ENCODE measurements at places on chromosomes 7 and 10.
A peak's percentile ranks its signal among the peaks of the same experiment; 100 is the strongest.

DNA sequence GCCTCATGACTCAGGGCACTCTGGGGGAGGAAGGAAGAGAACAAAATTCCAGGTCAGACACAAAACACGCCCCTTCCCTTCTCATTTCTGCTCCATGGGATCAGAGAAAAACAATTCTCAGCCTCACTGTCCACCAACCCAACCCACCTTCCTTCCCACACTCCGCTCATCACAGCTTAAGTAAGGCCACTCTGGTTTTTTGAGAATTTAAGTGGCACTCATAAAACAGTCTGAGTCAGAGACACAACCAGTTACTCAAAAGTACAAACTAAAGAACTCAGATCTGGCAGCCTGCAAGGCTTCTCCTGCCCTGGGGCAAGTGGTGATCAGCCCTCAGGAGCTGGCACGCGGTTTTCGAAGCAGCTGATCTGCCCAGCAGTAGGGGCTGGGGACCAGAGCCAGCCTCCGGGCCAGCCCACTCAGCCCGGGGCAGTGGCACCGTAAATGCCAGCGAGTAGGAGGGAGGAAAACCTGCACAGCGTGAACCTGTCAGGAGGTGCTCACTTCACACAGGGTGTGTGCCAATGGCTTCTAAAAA, 39.1 kb upstream of the ABLIM1 start:
- no peak for DNase-seq

GRCh38 chr10:9189448-9189847, 1135.0 kb downstream of the GATA3 start:
- DNase-seq: no peak

- no peak for DNase-seq
Observed at GRCh38 chr10:15813415-15813814, 46.9 kb downstream of the MINDY3 start.

- DNase-seq: no peak
Observed at GRCh38 chr7:13518738-13519137, 470.7 kb downstream of the ETV1 start.

GRCh38 chr7:79719216-79719615, 265.7 kb upstream of the MAGI2 start:
- DNase-seq: no peak

DNA sequence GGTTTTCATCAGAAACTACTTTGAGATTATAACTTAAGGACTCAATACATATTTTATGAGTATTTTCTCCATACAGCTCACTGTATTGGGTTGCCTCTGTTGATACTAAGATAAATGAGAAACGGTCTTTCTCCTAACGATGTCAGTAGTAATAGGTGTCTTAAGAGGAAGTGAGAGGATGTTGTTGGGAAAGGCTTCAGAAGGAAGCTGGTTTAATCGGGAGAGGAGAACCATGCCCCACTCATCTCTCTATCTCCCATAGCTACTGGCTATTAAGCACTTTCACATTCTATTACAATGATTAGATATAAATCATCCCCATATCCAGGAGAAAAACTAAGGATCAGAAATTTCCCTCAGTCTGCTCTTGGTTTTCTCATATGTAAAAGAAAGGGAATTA, 2.0 kb downstream of the CLEC5A start:
- peak; percentile 68 for DNase-seq

DNA sequence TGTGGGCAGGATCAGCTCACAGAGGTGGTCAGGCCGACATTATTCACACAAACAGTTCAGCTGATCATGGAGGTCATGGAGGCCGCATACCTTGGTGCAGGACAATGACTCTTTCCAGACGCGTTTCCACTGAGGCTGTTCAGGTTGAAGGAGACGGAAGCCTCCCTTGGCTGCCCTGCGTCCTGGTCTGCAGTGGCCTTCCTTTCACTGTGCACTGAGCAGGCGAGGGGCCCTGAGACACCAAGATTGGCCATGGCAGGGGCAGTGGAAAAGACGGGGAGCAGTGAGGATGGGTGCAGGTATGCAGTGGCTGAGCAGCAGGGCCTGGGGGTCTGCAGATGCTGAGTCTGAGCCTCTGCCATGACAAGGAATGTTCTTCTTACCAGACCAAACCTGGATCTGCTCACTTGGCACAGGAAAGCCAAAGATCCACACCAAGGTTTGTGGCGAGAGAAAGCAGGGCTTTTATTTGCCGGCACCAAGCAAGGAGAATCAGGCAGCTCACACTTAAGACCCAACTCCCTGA, 263.3 kb downstream of the GLRX3 start:
- no peak for DNase-seq

DNA sequence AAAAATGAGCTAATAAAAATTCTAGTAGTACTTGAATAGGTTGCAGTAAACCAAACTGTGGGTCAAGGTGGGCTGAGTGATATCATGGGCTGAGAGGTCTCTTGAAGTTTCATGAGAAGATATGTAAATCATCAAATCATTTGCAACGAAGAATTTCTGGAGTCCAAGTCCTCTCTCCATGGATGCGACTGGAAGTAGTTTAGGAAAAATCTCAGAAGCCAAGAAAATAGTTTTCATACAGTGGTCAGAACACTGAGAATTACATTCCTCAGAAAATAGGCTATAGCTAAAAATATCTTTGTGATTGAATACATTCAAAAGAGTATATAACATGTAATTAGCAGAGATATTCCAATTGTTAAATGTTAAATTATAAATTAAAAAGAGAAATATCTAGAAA, 3.6 kb upstream of the IFIT1 start:
- no peak for DNase-seq

DNA sequence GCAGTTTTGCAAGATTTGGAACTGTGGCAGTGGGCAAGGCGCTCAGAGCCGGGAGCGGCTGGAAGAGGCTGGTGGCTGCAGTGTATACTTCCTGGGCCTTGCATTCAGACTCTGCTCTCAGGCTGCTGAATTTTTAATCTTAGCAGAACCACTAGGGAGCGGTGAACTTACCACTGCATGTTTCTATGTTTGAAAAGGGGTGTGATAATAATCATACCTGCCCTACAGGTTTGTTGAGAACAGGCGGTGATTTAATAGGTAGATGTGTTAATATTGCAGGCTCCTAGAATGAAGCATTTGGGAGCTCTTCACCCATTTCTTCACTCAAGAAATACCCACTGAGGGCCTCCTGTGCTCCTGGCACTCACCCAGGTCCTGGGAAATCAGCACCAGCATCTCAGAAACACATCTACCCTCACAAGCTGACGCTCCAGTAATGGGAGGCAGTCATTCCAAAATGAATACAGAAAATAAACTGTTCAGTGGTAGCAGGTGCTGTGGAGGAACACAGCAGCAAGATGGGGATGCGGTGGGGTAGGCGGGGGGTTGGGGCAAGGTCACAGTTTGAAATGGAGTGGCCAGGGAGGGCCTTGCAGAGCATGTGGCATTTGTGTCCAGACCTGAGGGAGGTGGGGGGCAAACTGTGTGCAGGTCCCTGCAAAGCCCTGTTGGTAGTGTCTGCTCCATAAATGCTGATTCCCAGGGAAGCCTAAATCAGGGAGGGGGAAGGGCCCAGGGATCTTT, 41.0 kb downstream of the VWA2 start:
- DNase-seq: no peak

GRCh38 chr7:90896458-90896857, 300.3 kb downstream of the CDK14 start:
- DNase-seq: no peak

- DNase-seq: peak; percentile 54
Observed at GRCh38 chr7:88218836-88219605, 817 bp downstream of the SRI start.

DNA sequence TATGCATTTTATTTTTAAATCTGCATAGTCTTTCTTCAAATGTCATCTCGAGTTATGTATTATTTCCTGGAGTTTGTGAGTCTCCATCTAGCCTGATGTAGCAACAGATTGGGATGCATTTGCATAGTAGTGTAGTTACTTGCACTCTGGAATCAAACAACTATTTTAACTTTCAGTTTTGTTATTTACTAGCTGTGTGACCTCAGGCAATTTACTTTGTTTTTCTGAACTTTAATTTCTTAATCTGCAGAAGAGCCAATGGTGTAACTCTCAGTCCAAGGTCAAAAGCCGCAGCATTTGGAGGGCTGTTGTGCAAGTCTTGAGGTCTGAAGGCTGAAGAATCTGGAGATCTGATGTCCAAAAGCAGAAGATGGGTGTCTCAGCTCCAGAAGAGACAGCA, 175.8 kb upstream of the SORCS1 start:
- DNase-seq: no peak

DNA sequence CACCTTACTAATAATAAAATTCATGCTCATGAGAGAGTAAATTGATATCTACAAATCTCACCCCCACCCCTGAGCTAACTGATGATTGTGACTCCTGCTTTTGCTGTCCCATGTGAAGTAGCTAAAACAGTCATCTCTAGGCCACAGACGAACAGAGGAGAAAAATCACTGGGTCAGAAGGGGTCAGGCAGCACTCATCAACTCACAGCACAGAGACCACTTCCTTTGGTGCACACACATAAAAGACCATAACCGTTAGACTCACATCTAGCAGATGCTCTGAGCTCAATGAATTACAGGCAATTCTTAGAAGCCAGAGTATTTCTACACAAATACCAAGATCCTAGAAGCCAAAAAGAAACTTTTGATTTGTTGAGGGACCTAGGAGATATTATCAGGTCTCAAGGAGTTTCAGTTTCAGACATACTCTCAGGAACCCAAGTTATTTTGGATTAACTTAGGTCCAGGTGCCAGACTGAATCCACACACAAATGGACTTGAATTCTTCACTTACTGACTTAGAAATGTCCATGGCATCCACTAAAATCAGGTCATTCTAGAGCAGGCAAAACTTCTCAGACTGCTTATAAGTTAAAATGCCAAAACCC, 65.0 kb upstream of the TES start:
- DNase-seq: no peak

DNA sequence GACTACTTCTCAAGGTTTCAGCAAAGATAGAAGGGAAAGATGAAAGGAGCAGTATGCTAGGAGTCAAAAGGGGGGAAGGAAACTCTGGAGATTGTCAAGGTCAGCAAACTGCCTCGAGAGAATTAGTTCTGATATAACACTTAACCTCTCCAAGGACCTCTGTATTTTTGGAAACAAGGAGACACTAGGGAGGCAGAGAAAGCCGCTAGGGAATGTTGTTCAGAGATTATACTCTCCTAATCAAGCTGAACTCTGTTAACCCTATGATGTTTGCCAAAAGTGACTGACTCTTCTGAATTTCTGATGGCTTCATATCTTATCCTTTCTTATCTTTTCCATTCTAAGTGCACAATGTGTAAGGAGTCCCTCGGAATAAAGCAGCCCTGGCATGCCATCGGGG, 27.1 kb downstream of the CREM start:
- no peak for DNase-seq

DNA sequence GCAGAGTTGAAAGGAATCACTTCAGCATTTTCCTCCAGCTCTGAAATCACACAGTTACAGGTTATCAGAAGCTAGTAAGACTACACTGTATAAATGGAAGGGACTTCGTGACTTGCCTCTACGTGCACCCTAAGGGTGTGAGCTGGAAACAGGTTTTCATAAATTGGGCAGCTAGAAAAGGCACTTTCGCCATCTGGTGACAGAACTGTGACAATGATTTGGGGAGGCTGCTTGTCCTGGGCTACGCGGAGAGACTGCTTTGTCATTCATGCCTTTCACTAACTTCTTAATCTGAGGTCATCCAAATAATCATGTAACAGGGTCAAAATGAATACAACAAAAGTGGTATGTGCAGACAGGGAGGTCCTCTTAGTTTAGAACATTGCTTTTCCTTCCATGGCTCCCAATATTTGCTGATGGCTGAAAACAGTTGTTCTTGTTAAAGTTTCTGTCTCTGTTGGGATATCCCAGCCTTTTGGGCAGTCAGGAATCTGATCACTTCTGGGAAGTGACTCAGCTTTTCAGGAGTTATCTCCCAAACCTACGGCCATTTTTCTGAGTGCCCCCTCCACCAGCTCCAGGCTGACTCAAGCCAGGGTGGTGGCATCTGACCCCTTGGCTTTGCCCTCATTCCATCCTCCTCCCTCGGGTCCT, 17.8 kb downstream of the VWC2 start:
- DNase-seq: no peak

DNA sequence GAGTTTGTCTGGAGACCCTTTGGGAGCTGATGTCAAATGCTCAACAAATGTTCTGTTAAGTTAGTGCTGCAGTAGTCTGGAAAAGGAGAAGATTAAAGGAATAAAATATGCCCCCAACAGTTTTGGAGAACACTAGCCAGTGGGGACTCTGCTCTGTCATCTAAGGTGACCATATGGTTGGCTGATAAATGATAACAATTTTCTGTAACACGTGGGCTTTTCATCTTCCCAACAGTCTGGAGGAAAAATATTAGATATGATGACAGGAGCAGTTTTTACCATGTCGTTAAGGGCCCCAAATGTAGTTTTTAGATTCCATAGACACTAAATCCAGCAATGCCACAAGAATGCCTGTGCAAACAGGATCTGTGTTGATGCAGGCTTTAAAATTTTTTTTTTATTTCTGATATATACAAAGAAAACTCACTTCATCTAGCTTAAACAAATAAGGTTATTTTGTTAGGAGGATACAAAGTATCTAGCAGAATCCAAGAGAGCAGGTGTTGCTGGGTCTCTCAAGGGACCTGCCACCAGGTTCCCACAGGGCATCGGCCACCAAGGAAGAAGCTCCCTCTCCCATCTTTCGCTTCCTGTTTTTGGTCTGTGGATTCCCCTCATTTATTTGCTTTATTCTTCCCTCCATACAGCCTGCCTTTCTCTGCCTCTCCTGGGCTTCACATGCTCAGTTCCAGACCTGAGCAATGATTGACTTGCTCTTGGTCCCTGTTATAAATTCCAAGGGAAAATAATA, 6.2 kb upstream of the CFAP58 start:
- DNase-seq: no peak

GRCh38 chr7:116331020-116331419, 120.7 kb downstream of the TES start:
- DNase-seq: no peak

GRCh38 chr7:42236976-42237810, at the start of gene GLI3:
GLI3 (minus strand) TSS chr7:42237209; CDS start chr7:42223253, 13,956 bp downstream.
- DNase-seq: no peak

- no peak for DNase-seq
Observed at GRCh38 chr7:100968031-100968430, 1.3 kb upstream of the MUC12 start.

GRCh38 chr10:28678687-28679457, 1.6 kb downstream of the BAMBI start:
- DNase-seq: no peak

GRCh38 chr7:114783508-114783907, 138.4 kb upstream of the MDFIC start:
- DNase-seq: no peak

DNA sequence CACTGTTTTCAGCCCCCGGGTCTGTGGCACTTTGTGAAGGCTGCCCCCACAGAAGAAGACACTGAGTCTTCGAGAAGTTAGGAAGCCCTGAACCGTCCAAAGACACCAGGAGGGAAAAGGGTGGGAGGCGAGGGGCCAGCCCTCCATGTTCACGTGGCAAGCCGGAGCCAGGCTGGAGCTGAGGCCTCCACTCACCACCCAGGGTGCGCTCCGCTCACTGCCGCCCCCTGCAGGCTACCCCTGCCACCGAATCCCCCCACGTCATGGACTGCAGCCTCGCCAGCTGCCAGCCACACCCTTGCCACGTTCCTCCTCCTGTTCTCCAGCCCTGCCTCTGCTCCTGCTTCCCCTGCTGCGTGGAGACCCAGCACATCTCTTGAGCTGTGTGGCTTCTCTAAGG, 59.0 kb upstream of the EN2 start:
- no peak for DNase-seq
